ENCODE measurements at places on chromosomes 5 and 9.

GRCh38 chr5:87138091-87138805 is 129.4 kb upstream of the RASA1 start:
- DNase-seq, result no peak

DNA sequence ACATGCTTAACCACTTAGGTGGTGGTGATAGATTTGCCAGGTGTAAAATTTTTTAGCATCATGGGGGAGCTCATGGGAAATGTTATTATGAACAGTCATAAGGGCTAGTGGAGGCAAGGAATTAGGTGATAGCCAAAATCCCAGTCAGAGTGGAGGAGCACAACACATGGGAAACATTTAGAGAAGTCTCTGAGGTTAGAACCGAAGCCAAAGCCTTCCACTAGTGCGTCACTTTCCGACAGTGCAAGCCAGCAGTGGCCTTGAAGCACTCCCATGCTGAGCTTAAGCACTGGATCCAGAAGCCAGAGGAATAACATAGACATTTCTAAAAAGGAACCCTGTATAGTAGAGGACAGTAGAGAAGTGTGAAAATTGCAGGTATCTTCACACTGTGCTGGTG is 101.5 kb upstream of the SNX2 start:
- DNase-seq, result no peak

DNA sequence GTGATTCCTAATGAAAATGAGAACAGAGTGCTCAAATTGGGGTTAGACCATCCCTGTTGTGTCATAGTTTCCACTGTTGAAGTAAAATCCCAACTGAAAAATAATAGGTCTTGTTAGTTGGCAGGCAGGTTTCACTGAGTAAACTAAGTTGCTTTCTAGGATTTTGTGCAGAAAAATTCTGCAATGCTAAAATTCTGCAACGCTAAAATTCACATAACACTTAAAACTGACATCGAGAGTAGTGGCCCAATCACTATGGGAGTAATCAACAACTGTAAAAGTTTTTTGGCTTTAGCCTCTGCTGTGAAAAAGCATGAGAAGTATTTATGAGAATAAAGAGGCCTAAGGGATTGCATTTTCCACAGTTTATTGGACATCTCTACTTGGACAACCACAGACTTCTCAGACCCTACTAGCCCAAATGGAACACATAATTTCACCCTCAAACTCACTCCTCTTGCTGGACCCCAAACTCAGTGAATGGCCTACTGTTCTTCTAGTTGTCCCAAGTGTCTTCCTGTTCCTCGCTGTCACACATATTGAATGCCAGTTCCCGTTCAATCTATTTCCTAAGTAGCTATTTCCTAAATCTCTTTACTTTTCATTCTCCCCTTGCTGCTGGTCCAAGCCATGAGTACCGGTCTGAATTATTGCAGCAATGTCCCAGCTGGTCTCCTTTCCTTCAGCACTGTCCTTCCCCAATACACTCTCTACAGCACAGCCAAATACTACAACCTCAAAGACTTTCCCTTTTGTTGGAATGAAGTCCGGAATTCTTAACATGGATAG is 355.4 kb downstream of the PDE4D start:
- DNase-seq, result no peak

DNA sequence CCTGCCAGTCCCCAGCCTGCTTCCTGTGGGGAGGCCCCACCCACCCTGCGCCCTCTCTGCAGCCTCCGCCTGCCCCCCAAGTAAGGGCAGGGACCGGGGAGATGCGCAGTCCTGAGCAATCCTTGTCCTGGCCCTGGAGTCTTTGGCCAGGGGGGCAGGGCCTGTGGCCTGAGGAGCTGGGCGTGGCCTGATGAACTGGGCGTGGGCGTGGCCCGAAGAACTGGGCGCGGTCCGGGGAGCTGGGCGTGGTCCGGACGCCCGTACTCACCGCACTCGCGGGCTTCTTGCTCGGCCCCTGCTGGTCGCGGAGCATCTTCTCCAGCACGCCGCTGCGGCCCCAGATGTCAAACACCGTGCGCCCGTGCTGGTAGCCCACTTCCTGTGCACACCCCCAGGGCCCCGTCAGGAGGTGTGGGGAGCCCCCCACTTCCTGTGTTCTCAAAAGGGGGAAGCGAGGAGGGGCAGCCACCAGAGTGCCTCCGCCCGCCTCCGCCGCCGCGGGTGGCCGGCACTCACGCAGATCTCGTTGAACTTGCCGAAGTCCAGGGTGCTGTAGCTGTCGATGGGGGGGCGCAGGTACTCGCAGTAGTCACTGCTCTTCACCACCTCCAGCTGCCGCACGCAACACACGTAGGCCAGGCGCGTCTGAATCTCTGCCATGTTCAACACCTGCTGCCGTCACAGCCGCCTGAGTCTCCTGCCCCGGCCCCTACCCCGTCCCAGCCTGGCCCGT is 2.7 kb upstream of the NSMF start:
- DNase-seq, result no peak

DNA sequence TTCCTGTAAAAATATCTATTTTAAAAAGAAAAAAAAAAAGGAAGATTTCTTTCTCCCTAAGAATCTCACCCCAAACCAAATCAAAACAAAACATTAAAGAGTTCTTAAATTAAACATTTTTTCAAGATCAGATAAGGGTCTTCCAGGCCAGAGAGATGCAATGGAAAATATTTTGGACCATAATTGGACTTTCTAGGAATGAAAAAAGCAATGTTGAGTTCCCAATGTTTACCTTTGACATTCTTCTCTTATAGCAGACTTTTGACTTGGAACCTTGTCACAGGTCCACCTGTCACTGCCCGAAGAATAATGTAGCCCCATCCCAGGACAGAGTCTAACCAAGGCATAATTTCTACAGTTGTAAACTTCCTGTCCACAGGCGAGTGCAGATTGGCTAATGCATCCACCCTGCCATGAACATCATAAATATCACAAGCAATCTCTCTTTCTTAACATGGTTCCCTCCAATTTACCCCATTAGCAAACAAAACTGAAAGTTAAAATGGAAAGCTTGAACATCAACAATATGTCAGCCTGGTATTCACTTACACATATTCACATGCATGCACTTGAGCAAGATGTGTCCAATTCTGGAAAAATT is 121.7 kb upstream of the ZNF366 start:
- no peak for DNase-seq

- no peak for DNase-seq
Measured at GRCh38 chr5:79346420-79346824, 110.5 kb downstream of the JMY start.

DNA sequence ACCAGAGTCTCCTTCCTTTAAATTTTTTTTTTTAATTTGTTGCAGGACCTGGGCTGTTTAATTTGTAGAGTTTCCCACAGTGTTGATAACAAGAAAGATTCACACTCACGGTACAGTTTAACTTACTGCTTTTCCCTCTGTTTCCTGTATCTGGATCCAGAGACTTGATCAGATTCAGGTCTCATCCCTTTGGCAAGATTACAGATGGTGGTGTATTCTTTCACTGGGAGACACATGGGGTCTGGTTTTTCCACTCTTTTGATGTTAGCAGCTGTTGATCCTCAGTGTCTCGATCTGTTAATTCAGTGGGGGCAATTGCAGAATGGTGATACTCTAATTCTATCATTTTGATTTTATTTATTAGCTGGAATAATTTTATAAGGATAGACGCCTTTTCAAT is 75.4 kb upstream of the TNFAIP8 start:
- DNase-seq, result no peak

- DNase-seq, result no peak
Measured at GRCh38 chr5:106020894-106021293, 1649.8 kb downstream of the EFNA5 start.

Data from NCI-H1048 (cell line).